ENCODE measurements at places on chromosomes 16 and 17. TPM values are rescaled to one million over a fixed set of nuclear protein-coding genes. Genes with fewer than 3 reads are reported as not detected.

DHRS11 gene
- total RNA-seq, result 15.7 TPM

DNAI2 gene
- not detected for total RNA-seq

GRCh38 chr16:56780646-56781045, 50.7 kb downstream of the NUP93 start:
- DNase-seq, result no peak

FOXJ1 gene
- total RNA-seq, result not detected

MT1X gene
- total RNA-seq, result 108 TPM

GRCh38 chr17:78346605-78347250, 13.1 kb downstream of the SOCS3 start:
- no peak for DNase-seq

ABCA8 gene
- total RNA-seq, result 60.3 TPM

All from Right ventricle myocardium inferior (tissue), 1 donor.